Stimulated activated CD8-positive, alpha-beta memory T cell treated with anti-CD3 and anti-CD28 coated beads, Interleukin-15, amount 100 ng/mL, for 4 hours (primary cell): ENCODE measurements at places on chromosomes 4 and X.

DNA sequence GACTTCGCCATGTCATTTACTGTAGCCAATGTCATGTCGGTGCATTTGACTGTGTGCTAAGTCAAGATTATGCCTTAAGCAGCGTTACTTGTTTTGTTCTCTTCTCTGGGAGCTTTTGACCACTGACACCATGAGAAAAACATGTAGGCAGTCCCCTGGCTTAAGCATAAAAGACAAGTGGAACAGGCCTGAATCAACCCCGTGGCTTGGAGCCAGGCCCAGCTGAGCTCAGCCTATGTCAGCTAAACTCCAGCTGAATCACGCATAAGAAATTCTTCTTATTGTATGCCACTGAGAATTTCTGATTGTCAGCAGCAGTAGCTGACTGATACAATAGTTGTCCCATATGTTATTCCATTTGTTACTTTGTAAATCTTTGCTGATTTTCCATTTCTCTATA, 261.9 kb downstream of the CBLL2 start:
- DNase-seq: no peak

GRCh38 chr4:3233391-3234071, 15.4 kb upstream of the MSANTD1 start:
- DNase-seq: no peak

- no peak for DNase-seq
Observed at GRCh38 chrX:35622040-35622439, 176.1 kb upstream of the MAGEB16 start.

DNA sequence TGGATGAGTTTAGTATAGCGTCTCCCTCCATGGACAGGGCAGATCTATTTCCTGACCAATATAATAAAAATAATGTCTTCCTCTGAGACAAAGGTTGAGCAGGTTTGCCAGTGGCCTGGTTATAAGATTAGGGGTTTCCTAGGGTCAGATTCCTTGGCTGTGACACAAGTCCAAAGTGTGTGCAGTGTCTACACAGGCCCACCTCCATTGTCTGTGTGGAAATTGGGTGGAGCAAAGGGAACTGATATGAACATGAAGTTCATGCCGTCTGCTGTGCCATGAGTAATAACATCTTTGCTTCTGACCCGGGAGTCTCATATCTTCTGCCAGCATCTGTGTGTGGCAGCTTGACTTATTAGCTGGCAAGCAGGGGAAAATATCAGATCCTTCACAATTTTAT, 187.7 kb upstream of the BOD1L1 start:
- no peak for DNase-seq

- DNase-seq: no peak
Observed at GRCh38 chrX:78384486-78384885, 57.1 kb upstream of the CYSLTR1 start.

GRCh38 chrX:46580613-46581012, 7.0 kb downstream of the CHST7 start:
- DNase-seq: no peak

- DNase-seq: no peak
Observed at GRCh38 chr4:21882051-21882839, 66.3 kb downstream of the KCNIP4 start.

DNA sequence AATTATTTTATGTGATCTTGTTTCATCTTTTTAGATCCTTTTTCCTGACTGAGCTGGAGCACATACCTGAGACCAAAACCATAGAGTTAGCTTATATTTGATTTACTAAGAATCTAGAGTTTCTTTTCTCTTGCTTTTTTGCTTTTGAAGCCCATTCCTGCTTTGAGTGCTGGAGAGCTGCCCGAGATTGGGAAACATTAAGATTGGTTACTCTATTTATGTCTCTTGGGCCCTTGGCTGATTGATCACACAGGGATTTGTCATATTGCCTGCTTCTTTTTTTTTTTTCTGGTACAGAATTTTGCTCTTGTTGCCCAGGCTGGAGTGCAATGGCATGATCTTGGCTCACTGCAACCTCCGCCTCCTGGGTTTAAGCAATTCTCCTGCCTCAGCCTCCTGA, 73.9 kb downstream of the REPS2 start:
- DNase-seq: no peak

DNA sequence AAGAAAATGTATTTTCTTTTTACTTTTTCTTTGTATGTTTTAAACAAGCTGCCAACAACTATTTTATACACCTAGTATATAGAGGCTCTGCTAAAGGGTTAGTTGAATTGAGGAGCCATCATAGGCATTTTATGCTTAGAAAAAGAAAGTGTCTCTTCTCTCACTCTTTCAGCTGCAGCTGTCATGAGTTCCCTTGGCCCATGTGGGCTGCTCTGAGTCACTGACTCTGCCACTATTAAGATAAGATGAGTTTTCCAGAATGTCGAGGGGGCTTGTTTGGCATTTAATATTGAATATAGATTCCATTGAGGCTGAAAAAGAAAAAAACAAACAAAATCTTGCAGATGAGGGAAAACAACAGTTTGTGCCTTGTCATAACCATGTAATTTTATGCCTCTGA, 126.0 kb upstream of the PAQR3 start:
- no peak for DNase-seq

GRCh38 chr4:166293556-166293955, 420.5 kb downstream of the TLL1 start:
- DNase-seq: no peak

DNA sequence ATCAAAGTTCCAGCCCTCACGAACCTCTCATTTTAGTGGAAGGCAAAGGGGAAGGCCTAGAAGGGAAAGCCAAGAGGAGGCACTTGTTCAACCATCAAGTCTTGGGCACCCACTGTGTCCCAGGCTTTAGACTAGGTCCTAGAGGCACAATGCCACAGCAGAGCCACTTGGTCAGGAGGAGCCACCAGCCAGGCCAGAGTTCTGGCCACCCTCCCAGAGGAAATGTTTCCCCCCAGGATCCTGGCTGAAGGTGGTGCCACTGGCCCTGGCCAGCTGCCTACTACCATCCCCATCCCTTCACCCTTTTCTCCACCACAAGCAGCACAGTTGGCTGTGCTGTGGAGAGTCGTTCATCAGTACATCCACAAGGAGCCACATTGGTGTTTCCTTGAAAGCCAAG, 34.3 kb upstream of the XPNPEP2 start:
- DNase-seq: no peak

- DNase-seq: no peak
Observed at GRCh38 chr4:158254292-158254691, 44.0 kb downstream of the TMEM144 start.
